ENCODE measurements at places on chromosomes 4 and X.

DNA sequence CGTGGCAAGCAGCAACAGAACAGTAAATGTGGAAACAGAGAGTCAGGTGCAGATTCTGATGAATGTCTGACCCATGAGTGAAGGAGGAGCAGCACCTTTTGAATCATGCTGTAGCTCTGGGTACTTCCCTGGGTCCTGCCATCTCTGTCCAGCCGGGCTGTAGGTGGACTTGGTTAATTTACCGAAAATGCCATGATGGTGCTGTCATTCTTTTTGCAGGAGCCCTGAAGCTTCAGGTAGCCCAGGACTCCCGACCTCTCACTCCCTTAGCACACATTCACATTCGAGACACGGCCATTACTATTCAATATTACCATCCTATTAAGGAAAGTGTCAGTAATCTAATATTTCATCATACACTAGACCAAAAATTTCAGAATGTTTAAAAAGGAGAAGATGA is 320.9 kb downstream of the STK32B start:
- no peak for DNase-seq

- DNase-seq: no peak
Observed at GRCh38 chr4:177332119-177332518, 22.4 kb downstream of the NEIL3 start.

GRCh38 chr4:39754309-39754708 is 56.4 kb downstream of the UBE2K start:
- no peak for DNase-seq

DNA sequence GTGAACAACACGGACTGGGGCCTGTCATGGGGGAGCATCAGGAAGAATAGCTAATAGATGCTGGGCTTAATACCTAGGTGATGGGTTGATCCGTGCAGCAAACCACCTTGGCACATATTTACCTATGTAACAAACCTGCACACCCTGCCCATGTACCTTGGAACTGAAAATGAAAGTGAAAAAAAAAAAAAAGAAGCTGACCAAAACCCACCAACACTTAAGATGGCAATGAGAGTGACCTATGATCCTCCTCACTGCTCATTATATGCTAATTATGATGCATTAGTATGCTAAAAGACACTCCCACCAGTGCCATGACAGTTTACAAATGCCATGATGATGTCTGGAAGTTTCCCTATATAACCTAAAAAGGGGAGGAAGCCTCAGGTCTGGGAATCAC is 503.2 kb upstream of the CTSO start:
- no peak for DNase-seq

GRCh38 chr4:179225594-179225993 is 1783.4 kb upstream of the AGA start:
- no peak for DNase-seq

DNA sequence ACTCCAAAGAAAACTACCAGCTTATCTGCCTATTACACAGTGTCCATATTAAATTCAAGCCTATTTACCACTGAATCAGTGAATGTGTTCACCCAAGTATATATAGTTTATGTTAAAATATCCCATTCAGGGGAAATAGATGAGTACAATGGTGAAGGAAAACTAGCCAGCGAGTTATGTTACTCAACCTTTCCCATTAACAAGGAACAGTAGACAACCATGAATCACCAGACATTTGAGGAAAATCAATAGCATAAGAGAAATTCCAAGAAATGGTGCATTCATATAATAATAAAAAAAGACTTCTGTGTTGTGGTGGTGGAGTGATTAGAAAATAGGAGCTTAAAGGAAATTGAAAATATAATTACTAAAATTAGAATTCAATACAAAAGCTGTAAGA is 21.3 kb downstream of the IQCM start:
- DNase-seq: peak; percentile 9

DNA sequence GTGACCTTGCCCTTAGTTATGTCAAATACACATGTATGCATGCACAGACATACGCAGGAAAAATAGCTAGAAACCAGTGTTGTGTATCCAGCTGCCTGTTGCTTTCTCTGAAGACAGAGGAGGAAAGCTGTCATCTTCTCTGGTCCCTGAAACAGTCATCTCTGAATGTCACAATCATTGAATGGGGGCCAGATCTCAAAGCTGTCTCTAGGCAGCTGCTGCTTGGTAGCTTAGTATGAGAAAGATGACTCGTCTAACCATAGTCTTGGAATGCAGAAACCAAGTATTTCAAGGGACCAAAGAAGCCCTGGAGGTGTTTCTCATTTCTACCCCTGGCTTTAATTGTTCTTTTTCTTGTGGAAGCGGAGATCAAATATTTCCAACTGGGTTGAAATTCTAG is 4.0 kb downstream of the GRIA3 start:
- no peak for DNase-seq
